CD8-positive, alpha-beta memory T cell (primary cell): ENCODE measurements at places on chromosomes 1 and 21. TPM values are rescaled to one million over a fixed set of nuclear protein-coding genes. Genes with fewer than 3 reads are reported as not detected.

Gene NTMT2
- total RNA-seq: not detected

Gene CNIH3
- 1.6 TPM for total RNA-seq

Gene SPRR2A
- not detected for total RNA-seq

Gene GUCA2B
- not detected for total RNA-seq

Gene ARHGAP30
- total RNA-seq: 147 TPM

Gene DISP1
- 2.5 TPM for total RNA-seq

GRCh38 chr1:84972377-84972987 lies 24.4 kb downstream of the MCOLN2 start:
- H3K4me3 ChIP-seq: no peak overlapping the region
- DNase-seq: no peak
- peaks cover 18% of the 10 kb centered on the region for H3K4me1 ChIP-seq

GRCh38 chr1:109514846-109515245 lies 5.3 kb upstream of the AMIGO1 start:
- no peak overlapping the region for H3K4me3 ChIP-seq
- no peak for DNase-seq
- no peaks in the 10 kb centered on the region for H3K27me3 ChIP-seq

DNA sequence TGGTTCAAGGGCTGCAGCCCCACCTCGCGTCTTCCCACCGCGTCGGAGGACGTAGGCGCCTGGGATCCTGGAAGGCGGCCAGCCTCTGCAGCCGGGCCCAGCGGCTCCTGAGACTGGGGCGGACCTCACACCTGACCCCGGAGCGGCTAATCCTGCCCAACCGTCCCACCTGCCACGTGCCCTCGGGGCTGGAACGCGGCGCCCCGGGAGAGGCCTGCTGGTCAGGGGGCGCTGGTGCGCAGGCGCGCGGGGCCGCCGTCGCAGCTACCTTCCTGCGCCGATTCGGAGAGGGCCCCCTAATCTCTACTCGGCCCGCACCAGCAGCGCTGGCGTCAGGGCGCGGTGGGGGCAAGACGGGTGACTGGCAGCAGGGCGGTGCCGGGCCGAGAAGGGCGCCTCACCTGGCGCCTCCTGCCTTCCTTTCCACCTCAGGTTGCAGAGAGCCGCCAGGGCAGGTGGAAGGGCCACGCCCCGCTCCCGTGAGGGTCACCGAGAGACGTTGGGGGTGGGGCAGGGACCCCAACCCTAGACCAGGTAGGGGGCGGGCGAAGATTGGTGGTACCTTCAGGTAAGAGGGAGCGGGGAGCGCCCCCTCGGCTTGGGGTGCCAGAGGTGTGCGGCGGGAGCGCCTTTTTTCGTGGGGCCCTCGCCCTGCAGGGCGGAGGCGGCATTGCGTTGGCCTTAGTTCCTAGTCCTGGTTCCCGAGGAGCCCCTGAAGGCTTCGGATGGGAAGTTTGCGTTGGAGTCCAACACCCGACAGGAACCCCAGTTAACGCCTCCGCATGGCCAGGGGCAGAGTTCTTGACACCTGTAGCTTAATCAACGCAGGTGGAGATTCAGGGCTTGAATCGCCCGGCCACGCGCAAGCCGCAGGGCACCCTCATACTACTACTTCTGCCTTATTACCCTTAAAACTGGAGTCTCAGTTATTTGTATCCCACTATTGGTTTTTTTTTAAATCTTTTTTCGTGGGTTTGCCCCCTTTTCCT lies at the start of gene TDRD5:
Gene TDRD5 (plus strand): TSS at position 241 of the 989 bp plus-strand sequence. CDS start 784 bp downstream, outside the sequence.
- DNase-seq: no peak
- H3K4me3 ChIP-seq: no peak within 1 kb of the TSS
- no peaks in the 10 kb centered on the region for H3K27me3 ChIP-seq
- H3K36me3 ChIP-seq: no peaks in the 10 kb centered on the region
- H3K4me1 ChIP-seq: no peaks in the 10 kb centered on the region
- H3K27ac ChIP-seq: no peak within 1 kb of the TSS

DNA sequence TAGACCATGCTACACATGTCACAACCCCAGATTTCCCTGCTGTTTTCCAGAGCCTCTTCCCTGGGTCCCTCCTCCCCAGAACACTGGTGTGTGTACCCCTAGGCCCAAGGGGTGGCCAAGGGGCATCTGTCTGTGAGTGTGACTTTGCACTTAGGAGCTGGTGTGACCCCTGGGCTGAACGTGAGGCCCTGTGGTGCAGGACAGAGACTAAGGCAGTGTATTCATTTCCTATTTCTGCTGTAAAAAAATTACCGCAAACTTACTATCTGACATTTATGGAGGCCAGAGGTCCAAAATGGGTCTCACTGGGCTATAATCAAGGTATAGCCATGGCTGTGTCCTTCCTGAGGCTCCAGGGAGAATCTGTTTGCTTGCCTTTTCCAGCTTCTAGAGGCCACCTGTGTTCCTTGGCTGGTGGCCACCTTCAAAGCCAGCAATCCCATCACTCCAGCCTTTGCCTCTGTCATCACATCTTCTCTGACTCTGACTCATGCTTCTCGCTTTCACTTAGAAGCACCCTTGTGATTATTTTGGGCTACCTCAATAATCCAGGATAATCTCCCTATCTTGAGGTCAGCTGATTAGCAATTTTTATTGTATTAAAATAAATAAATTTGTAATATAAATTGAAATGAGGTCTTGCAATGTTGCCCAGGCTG lies 24.0 kb upstream of the ELOA start:
- no peaks in the 10 kb centered on the region for H3K27me3 ChIP-seq
- H3K36me3 ChIP-seq: no peaks in the 10 kb centered on the region
- no peak overlapping the region for H3K4me3 ChIP-seq
- H3K4me1 ChIP-seq: no peaks in the 10 kb centered on the region

DNA sequence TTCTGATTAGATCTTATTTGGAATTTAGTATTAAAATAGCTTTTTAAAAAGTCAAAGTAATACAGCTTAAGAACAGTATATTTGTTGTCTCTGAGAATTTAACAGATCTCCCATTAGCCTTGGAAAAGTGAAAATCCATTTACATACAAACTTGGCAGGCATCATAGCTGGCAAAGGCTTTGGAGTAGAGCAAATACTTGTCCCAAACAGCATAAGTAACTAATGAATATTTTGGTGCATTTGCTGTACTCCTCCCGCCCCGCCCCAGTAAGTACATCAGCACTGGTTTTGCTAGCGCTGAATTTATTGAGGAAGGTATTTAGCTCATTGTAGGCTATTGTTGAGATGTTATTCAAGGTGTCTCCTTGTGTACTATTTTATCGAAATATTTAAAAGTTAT lies 417.7 kb upstream of the KAZN start:
- no peaks in the 10 kb centered on the region for H3K4me1 ChIP-seq
- no peak overlapping the region for H3K27ac ChIP-seq
- no peak for DNase-seq
- H3K27me3 ChIP-seq: peaks cover 4% of the 10 kb centered on the region
- H3K36me3 ChIP-seq: no peaks in the 10 kb centered on the region

GRCh38 chr1:112507921-112508277 lies 866 bp upstream of the WNT2B start:
- H3K4me3 ChIP-seq: peak overlapping the region; percentile 78
- peaks cover 11% of the 10 kb centered on the region for H3K4me1 ChIP-seq
- no peaks in the 10 kb centered on the region for H3K36me3 ChIP-seq
- DNase-seq: no peak

GRCh38 chr1:185073725-185074124 lies 28.4 kb downstream of the RNF2 start:
- no peak overlapping the region for H3K4me3 ChIP-seq
- no peaks in the 10 kb centered on the region for H3K27me3 ChIP-seq
- H3K27ac ChIP-seq: no peak overlapping the region
- H3K36me3 ChIP-seq: no peaks in the 10 kb centered on the region
- no peaks in the 10 kb centered on the region for H3K4me1 ChIP-seq

DNA sequence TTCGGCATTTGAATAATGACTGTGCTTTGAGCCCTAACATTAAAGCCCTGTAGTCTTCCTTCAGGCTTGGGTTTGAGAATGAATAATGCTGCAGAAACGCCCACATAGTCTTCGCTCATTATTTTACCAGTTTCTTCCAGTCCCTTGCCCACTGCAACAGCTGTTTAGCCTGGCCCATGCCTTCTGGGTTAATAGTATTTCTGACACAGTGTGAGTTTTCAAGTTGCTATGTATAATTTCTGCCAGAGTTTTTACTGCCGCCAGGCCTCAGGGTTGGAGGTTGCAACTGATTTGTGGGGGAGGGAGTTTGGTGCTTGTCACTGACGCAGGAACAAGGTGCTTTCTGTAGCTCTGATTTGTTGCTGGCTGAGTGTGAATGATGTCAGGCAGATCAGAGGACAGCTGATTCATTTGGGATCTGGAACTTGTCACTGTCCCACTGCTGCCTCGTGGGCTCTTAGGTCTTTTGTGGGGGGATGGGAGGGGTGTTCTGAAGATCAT lies 109.8 kb downstream of the MAST2 start:
- H3K4me1 ChIP-seq: no peaks in the 10 kb centered on the region
- H3K27me3 ChIP-seq: no peaks in the 10 kb centered on the region
- DNase-seq: no peak
- H3K27ac ChIP-seq: no peak overlapping the region
- no peak overlapping the region for H3K4me3 ChIP-seq

DNA sequence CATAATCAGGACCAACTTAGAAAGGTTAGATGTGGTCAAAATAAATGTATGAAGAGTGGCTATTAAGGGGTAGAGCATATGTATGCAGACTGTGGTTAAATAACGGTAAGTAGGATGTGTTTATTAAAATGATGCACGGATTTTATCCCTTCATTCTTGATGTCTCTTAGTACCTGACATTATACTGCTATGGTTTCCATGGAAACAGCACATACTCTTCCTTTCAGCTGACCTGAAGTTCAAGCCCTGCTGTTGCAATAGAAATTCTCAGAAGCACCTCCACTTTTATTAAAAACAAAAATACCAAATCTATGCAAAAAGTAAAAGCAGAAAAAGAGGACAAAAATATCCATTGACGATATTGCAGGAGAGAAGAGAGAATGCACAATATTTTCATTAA lies 381.4 kb downstream of the RWDD3 start:
- no peak overlapping the region for H3K4me3 ChIP-seq
- H3K27me3 ChIP-seq: no peaks in the 10 kb centered on the region
- DNase-seq: no peak
- no peaks in the 10 kb centered on the region for H3K36me3 ChIP-seq
- H3K4me1 ChIP-seq: no peaks in the 10 kb centered on the region
